ENCODE measurements at places on chromosomes 2 and 18.

GRCh38 chr18:43422518-43422917 is 145.2 kb upstream of the SYT4 start:
- no peak for DNase-seq

DNA sequence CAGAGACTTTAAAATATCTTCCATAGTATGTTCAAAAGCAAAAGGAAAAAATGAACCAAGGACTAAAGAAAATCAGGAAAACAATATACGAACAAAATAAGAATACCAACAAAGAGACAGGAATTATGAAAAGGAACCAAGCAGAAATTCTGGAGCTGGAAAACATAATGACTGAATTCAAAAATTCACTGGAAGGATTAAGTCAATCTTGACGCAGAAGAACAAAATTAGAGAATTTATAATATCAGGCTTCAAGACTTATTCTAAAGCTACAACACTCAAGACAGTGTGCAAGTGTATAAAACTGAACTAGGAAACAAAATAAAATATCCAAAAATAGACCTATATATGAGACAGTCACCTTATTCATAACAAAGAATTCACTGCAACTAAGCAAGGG is 56.9 kb upstream of the GYPC start:
- no peak for DNase-seq

DNA sequence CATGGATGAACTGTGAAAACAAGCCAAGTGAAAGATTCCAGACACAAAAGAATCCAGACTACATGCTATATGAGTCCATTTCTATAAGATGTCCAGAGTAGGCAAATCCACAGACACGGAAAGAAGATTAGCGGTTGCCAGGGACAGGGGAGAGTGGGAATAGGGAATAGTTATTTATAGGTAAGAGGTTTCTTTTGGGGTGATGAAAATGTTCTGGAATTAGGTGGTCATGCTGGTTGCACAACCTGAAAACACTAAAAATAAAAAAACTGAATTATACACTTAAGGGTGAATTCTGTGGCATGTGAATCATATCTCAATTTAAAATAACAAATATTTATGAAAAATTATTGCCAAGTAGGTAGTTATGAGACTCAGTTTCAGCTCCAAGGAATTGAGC is 168.4 kb downstream of the LTBP1 start:
- DNase-seq: no peak

DNA sequence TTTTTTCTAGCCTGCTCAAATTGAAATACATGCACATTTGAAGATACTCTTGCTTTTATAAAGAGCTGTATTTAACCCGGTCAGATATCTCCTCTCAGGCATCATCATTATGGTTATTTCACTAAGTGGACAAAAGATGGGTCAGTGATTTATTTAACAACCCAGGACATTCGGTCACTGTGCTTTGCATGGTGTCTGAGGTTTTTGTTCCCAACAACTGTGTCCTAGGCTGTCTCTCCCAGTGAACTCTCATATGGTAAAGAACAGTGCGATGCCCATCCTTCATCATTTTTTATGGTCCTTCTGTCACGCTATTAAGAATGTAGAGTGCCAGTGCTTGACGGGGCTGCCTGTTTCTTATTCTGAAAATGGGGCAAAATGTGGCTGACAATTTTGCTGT is 372.4 kb downstream of the PTPRM start:
- DNase-seq: no peak

DNA sequence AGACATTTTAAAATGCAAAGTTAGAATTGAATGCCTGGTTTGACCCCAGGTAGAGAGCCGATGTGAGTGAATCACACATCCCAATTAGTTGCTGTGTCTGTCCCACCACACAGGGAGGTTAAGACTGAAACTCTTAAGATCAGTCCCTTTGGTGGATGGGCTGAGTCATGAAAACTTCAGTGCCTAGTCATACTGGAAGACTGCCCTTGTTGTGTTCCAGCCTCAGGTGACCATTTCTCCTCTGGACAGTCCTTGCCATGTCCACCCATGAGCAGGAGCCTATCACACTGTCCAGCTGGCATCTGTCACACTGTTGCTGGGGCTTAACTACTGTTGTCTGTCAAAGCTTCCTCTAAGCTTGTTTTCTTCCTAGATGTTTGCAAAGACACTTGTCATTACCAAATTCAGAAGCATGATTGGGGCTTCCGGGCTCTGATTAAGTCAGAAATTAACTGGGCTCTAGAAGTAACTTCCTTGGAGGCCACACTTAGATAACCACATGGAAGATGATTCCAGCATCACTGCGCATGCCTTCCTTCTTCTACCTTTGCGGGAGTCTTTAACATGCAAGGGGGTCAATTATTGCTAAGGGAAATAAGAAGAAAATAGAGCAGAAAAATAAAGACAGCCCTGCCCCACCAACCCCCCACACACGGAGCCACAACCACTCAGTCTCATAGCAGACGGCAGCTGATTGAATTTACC is 21.3 kb downstream of the CYRIA start:
- no peak for DNase-seq

DNA sequence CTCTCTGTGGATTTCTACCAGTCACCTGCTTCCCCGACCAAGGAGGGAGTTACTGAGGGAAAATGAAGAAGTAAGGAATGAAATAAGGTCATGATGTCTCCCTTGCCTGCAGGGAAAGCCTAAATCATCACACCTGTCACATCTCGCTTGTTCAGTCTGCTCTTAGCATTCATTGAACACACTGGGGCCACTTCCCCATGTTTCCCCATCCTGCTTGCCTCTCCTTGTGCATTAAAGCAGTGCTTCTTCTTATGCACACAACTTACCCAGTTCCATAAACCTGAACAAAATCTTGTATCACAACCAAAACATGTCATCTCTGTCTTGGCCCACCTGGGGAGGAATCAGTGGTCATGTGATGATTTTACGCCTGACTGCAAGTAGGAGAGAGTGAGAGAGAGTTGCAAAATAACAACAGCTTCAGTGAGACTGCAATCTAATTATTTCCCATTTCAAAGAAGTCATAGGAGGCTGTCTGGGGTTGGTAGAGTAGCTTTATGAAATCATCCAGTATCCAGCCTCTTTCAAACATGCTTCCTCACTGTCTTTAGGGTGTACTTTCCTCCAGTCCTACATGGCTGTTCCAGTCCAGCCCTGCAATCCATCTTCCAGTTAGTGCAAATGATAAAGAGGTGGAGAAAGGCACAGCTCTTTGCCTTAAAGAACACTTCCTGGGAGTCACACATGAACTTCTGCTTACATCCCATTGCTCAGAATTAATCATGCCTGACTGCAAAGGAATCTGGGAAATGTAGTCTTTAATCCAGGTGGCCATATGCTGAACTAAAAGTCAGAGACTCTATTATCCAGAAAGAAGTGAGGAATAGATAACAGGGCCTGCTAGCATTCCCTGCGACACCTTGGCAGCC is 220.1 kb downstream of the HAUS1 start:
- DNase-seq: no peak

GRCh38 chr2:99956232-99957030 is 186.0 kb downstream of the AFF3 start:
- no peak for DNase-seq

DNA sequence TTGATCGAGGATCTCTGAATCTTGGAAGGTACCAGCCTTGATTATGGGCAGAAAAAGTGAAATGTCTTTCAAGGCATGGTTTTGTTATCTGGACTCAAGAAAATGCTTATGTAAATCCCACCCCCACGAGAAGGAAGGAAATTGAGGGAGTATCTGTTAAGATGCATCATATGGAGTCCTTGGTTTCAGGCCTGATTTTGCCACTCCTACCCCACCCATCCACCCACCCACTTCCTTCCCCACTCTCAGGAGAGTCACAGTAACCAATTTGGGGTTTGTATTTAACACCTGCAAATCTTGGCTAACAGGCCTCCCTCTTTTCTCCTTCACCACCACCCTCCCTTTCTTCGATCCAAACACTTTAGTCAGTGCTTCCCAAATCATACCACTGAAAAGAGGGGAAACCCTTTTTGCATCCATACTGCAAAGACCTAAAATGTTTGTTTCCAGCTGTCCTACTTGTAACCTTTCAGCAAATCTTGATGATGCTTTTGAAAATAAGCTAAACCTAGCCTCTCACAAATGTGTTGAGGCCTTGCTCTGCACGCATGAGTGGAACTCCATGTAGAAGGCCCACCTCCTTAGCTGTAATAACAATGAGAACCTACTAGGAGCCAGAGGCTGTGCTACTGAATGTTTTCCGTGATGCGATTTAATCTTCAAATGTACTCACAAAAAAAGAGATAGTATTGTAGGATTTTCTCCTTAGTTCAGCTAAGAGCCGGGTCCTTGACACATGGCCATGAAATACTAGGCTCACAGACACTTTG is 34.8 kb downstream of the POU3F3 start:
- no peak for DNase-seq

DNA sequence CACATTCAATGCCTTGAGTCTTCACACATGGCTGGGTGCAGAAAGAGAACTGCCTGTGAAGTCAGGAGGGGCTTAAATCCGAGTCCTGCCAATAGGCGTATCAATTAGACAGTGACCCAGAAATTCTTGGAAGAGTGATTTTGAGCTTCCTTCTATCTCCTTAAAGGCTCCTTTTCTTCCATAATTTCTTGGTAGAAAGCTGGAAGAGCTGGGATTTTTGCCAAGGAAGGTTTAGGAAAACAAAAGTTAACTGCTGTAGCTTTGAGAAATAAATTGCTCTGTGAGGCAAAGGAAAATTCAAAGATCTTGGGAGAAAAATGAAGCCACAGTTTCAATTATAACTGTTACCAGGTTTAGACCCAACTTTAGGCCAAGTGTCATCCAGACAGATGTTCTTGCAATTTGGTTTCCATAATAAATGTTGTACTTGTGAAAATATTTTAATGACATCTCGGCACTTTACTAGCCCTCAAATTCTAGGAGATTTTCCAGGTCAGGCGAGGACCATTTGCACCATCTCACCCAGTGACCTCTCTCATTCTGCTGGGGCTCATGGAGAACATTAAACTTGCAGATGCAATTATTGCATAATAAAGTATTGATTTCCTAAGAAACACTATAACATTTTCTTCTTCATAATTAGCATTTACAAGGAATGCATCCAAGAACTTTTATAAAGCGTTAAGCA is 329.7 kb upstream of the MEIS1 start:
- no peak for DNase-seq

GRCh38 chr2:117269574-117269973 is 544.9 kb upstream of the DDX18 start:
- no peak for DNase-seq

DNA sequence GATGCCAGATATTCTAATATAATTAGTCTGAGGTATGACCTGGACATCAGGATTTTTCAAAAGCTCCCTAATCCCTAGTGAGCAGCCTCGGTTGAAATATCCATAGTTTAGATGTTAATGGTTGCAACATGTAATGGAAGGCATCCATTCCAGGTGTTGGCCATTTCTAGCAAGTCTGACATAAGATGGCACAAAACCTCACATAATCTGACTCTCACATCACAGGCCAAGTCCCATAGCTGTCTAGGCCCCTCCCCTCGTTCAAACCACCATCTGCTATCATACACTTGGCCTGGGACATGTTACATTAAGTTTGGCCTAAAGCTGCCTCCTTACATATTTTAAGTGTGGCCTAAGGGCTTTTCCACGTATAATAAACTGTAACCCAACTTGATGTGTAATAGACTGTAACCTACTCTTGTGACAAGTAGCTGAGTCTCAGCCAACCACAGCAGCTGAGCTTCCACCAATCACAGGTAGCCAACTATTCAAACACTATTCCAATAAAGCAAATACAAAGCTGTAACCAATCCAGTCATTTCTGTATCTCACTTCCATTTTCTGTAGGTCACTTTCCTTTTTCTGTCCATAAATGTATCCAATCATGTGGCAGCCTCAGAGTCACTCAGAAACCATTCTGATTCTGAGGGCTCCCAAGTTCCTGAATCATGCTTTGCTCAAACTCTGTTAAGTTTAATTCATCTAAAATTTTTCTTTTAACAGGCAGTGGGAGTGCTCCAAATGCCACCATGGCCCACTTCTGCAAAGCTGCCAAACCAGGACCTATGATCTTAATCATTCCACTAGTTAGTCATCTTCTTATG is 59.4 kb downstream of the ADD2 start:
- no peak for DNase-seq

DNA sequence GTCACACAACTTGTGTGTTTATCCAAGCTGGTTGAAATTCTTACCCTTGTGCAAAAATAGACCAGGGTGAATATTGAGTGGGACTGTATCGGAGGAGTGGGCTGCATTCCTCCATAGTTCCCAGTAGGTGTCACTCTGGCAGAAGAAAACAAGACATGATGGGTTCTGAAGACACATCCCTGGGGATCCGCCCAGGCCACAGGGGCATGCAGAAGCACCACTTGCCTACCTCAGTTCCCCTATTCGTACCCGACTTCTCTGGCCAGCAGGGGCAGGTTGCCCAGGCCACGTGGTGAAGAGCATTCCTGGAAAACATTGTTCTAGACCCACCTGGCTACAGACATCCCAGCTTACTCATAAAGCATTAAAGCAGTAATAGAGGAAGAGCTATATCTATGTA is 168.2 kb downstream of the FAM210A start:
- DNase-seq: no peak

DNA sequence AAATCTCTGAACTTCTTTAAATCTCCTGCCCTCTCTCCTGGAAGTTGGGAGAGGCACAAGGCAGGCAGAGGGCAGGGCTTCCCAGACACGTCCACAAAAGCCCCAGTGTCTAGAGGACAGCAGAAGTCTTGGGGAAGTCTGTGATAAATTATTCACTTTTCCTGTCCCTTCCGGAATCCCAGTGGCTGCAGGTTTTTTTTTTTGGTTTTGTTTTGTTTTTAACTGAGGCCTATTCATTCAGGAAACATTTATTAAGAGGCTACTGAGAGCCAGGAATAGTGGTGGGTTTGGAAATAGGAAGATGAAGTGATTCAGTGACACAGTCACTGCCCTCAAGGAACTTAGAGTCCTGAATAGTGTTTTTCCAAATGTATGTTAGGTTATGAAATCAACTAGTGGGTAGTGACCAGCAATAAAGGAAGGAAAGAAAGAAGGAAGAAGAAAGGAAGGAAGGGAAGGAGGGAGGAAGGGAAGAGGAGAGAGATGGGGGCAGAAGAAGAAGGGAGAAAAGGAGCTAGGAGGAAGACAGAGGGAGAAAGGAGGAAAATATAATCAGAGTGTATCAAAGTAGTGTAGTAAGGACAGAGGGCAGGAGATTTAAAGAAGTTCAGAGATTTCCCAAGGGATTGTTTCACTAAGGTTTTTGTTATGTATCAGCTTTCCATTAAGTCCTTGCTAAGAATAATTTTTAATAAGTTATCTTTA is 98.9 kb upstream of the ZFP36L2 start:
- no peak for DNase-seq

- no peak for DNase-seq
Observed at GRCh38 chr18:13620206-13620672, 106.1 kb downstream of the FAM210A start.

- DNase-seq: no peak
Observed at GRCh38 chr2:215835657-215836056, 177.7 kb downstream of the MREG start.

GRCh38 chr2:25483607-25484266 is 142.0 kb upstream of the DNMT3A start:
- DNase-seq: no peak

DNA sequence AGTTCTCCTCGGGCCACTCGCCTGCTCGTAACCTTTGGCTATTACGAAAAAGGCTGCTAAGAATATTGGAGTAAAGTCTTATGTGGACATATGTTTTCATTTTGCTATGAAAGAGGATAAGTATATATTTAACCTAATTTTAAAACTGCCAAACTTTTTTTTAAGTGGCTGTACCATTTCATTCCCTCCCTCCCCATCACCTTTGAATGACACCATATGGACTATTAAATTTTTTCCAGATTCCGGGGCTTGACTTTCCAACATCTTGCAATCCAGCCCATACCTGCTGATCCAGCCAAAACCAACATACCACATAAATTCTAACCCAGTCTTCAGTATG is 31.5 kb downstream of the REEP1 start:
- DNase-seq: no peak
